ENCODE measurements at places on chromosomes 7 and 10.
A peak's percentile ranks its signal among the peaks of the same experiment; 100 is the strongest.

DNA sequence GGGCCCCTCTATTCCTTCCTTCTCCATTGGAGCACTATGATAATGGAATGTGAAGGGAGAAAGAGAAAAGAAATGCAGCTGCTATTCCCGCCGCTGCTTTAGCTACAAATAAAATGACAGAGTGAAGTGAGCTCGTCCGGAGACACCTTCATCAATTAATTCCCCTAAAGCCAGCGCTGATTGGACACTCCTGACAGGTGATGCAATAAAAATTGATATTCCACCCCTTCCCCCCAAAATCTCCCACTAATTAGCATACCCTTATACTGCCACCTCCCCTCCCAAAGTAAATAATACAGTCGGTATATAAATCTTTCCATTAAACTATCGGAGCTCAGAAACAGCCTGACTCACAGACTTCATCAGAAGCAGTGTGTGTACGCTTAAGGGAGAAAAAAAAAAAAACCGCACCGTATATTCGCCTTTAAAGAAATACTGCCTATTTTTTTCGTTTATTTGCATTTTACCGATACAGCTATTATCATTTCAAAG, 7.3 kb downstream of the SKIDA1 start:
- DNase-seq, result no peak

- DNase-seq, result no peak
Measured at GRCh38 chr7:68977385-68978055, 620.8 kb upstream of the AUTS2 start.

DNA sequence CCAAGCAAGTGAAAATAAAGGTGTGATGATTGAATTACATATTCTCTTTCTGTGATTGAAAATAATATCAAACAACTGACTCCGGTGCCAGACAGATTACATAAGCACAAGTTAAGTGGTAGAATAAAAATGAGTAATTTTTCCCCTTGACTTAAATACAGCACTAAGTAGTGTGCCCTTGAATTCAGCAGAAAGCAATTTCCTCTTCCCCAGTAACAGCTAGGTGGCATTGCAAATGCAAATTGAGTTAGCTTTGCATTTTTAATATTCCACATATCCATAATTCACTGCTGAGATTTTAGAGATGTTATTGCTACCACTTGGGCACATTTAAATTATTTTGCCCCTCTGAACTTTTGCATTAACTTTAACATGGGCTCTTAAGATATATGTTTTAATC, 89.8 kb upstream of the NPVF start:
- DNase-seq, result no peak

DNA sequence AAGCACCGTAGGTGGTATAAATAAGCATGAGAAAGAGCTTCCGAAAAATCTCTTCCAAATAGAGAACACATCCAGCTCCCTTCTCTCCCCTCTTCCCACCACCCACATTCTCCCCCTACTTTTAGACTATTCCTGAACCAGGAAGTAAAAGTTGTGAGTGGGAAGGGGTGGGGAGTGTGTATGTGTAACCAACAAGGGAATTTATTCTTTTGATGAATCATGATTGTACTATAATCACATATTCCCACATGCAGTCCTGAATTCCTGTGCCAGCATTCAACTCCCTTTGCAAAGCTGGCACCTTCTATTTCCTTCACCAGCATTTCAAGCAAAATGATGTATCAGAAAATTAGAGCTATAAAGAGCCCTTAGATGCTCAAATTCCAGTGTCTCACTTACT, 230.6 kb upstream of the CHRM2 start:
- DNase-seq, result no peak

DNA sequence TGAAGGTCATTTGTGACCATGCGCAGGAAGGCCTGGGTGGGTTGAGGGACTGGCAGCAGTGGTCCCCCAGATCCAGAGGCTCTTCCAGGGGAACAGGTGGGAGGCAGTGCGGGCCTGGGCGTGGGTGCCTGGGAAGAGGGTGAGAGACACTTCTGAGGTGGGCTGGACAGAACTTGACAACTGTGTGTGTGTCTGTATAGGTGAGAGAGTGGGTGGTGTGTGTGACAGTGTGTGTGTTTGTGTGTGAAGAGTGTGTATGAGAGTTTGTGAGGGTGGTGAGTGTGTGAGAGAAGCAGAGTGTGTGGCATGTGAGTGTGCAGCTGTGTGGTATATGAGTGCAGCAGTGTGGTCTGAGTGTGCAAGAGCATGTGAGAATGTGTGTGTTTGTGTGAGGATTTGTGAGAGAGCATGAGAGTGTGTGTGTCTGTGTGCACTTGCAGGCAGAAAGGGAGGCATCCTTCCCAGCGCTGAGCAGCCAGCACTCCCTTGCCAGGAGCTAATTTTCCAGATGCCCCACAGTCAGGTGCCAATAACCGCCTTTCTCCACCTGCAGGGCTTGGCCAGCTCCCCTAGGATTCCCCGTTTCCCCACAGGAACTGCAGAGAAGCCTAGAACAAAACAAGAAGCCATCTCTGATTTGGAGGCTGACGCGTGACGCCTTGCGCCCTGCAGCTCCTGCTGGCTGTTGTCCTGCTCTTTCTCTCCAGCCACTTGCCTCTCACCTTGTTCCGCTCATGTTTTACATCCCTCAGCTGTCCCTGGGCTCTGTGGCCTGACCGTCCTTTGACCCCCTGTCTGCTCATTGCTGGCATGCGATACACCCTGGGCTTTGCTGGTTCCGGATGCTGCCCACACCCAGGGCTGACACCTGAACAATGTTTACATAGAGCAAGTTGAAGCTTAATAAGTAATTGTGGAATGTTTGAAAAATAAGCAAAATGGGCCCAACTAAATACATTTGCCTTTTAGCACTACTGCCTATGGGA, 88.0 kb downstream of the TMEM178B start:
- DNase-seq, result no peak

GRCh38 chr7:87148332-87148955, 3.8 kb upstream of the DMTF1 start:
- DNase-seq, result no peak

GRCh38 chr7:27169658-27170425, 4.3 kb downstream of the HOXA10 start:
- peak; percentile 67 for DNase-seq

DNA sequence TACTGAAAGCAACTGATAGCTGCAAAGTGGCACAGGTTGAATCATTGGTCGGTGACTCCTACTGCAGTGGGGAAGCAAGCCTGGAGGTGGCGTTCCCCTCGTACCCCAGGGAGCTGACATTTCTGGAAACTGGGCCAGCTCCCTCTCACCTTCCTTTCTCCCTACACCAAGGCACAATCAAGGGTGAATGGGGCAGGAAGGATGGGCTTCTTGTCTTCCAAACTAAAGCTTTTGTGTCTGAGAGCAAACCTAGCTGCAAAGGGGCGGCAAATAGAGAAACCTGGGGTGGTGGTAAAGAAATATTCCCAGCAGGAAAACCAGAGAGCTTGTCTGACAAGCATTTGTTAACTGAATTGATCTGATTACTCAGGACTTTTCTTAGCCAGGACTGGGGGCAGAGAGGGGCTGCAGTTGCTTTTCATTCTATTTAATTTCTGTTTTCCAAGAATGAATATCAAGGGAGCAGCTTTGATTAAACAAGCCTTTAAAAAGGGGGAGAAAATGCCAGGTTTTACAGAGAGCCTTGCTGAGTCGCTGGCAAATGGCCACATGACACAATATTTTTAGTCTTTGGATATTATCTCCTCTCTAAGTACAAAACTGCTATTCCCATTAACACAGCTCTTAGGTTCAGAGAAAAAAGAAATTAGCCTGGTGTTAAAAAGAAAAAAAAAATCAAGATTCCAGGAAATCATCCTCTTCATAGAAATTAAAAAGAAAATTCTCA, 27.8 kb downstream of the CDHR3 start:
- DNase-seq, result no peak

- no peak for DNase-seq
Measured at GRCh38 chr10:15821046-15821683, 39.1 kb downstream of the MINDY3 start.

DNA sequence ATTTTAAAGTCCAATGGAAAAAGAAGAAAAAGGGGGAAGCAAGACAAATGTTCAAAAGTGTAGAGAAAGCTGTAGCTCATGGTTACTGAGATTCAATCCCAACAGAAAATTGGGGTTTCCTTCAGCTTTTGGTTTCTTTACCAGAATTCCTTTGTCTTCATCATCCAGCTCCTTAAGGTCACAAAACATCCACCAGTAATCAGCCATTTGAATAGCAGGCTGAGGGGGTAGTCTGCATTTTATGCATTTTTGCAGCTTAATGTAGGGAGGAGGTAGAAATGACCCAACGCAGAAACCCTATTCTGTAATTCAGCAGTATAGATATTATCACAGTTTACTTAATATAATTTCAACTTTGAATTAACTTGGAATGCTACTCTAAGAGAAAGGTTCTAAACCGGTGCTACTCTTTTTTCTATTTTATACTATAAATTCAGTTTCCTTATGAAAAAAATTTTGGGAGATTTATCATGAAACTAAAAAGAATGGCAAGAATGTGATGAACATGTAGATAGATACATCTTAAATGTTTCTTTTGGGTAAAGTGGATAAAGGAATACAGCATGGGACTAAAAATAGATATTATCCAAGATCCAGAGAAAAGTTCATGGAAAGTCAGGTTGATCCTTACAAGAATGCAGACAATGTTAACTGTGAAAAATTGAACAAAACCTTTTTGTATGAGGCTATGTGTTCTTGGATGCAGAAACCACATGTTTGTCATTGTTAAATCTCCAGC, 596.9 kb downstream of the PHTF2 start:
- no peak for DNase-seq

GRCh38 chr7:68474661-68475216, 1123.5 kb upstream of the AUTS2 start:
- no peak for DNase-seq

- no peak for DNase-seq
Measured at GRCh38 chr7:96131525-96131924, 190.4 kb downstream of the SLC25A13 start.

- DNase-seq, result no peak
Measured at GRCh38 chr10:87585565-87586514, 73.8 kb upstream of the PAPSS2 start.

DNA sequence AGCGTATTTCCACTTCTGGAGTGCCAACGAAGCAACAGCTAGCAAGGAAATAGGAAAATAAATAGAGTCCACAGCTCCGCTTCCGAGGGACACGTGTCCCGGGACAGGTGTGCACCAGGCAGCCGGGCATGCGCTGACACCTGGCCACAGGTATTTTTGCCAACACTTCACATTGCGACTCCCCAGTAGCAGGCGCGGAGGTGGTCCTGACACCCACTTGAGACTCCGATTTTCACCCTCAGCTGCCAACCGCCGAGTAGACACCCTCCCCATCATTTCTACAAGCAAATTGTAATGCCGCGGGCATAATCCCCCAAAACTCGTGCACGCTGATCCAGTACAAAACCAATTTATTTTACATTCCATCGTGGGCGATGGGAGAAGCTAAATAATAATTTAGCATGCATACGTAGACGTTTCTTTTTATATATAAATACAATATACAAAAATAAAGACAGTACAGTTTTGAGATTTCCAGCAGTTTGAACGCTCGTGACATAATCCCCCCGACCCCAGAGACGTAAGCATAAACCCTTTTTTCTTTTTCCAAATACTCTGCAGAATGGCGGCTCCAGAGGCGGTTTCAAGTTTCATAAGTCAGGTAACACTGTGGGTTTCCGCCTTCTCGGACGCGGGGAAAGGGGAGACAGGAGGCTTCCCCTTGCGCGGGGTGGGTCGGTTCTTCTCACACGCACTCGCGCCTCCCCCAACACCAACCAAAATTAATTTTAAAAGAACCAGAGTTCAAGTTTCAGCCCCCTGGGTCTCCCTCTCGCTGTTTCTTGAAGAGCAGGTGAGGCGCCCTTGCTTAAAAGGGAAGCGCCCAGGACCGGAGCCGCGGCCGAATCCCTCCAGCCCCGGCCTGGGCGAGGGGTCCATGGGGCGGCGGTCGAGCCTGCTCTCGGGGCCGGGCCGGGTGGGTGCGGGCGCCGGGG, 5.7 kb downstream of the MNX1 start:
- DNase-seq, result peak; percentile 31

DNA sequence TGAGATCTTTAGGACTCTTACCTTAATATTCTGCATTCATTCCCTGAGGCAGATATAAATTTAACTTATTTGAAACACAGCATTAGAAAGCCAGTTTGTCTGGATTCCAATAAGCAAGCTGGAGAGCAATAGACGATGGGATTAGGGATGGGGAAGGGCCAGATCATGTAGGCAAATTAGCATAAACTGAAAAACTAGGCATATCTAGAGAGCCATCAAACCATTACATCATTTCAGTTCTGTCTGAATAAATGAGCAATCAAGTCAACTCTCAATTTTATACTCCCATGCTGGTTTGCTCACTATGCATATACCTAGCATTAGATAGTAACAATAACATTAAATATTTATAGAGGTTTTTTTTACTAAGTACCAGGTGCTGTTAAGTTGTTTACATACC, 583.6 kb upstream of the LRRN3 start:
- DNase-seq, result no peak

GRCh38 chr10:94608559-94608958, 63.0 kb downstream of the HELLS start:
- no peak for DNase-seq

- DNase-seq, result no peak
Measured at GRCh38 chr7:54397836-54398612, 144.2 kb upstream of the VSTM2A start.

GRCh38 chr10:23884670-23885069, 324.3 kb upstream of the KIAA1217 start:
- DNase-seq, result no peak

DNA sequence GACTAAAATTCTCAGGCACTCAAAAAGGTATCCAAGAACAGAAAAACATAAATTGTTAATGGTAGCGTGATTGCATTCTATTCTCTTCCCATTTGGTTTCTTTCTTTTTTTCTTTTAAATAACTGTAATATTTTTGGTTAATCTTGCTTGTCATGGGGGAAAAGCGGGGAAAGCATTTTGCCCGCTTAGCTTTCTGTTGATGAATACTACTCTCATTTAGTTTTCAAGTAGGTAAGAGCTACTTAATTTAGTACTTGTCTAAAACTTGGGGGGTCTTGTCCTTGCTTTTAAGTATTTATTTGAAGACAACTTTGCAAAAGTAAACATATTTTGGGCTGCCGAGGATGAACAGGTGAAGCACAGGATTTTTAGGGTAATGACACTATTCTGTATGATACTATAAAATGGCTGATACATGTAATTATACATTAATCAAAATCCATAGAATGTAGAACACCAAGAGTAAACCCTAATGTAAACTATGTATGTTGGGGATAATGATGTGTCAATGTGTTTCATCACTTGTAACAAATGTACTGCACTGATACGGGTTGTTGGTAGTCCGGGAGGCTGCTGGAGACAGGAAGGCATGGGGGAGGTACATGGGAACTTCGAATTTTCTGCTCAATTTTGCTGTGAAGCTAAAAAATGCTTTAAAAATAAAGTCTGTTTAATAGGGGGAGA, 1.7 kb downstream of the TES start:
- DNase-seq, result no peak

- DNase-seq, result no peak
Measured at GRCh38 chr7:23470330-23471105, at the start of gene IGF2BP3. IGF2BP3 (minus strand) TSS chr7:23470491; CDS start chr7:23470110, 381 bp downstream.

DNA sequence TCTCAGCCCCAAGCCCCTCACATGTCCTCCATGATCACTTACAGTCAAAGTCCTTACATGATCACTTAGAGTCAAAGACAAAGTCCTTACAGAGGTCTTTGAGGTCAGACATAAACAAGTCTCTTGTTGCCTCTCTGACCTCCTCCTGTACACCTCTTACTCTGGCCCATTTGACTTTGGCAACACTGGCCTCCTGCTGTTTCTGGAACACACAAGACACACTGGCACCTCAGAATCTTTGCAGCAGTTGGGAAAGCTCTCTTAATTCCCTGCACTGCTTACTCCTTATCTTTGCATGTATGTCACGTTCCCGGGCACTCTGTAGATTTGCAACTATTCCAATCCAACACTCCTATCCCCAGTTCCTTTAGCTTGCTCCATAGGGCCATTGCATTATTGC, 102.3 kb downstream of the NSUN6 start:
- no peak for DNase-seq

- DNase-seq, result no peak
Measured at GRCh38 chr10:94631077-94631875, 52.3 kb upstream of the CYP2C18 start.
